H1 (cell line): ENCODE measurements at places on chromosomes 7 and 10. TPM values are rescaled to one million over a fixed set of nuclear protein-coding genes. Genes with fewer than 3 reads are reported as not detected.

The CASD1 gene
- 6.7 and 14.2 TPM in 2 replicates for polyA plus RNA-seq

The ANKRD1 gene
- 0.03 and 0.11 TPM in 2 replicates for polyA plus RNA-seq

The URGCP gene
- polyA plus RNA-seq: 9.0 and 10.7 TPM in 2 replicates

The SPAM1 gene
- not detected in 2 replicates for polyA plus RNA-seq

The ANKRD61 gene
- 0.23 and 0.24 TPM in 2 replicates for polyA plus RNA-seq

The NKX2-3 gene
- polyA plus RNA-seq: not detected in 2 replicates

The APBB1IP gene
- polyA plus RNA-seq: 0.02 and 0.05 TPM in 2 replicates

The ADAM12 gene
- 0.17 and 0.20 TPM in 2 replicates for polyA plus RNA-seq

The GSTK1 gene
- polyA plus RNA-seq: 32.5 and 34.0 TPM in 2 replicates

The ANKRD30A gene
- polyA plus RNA-seq: not detected in 2 replicates

The PITRM1 gene
- 18.6 and 21.2 TPM in 2 replicates for polyA plus RNA-seq

The FAM25C gene
- polyA plus RNA-seq: not detected in 2 replicates
